ENCODE measurements at places on chromosomes 12 and 14.
A peak's percentile ranks its signal among the peaks of the same experiment; 100 is the strongest.

- no peak overlapping the region for H3K4me3 ChIP-seq
- H3K4me1 ChIP-seq: no peaks in the 10 kb centered on the region
- no peak for DNase-seq
- no peaks in the 10 kb centered on the region for H3K27me3 ChIP-seq
- peaks cover 8% of the 10 kb centered on the region for H3K36me3 ChIP-seq
These were observed 138.3 kb downstream of the KSR2 start for GRCh38 chr12:117830471-117830870.

DNA sequence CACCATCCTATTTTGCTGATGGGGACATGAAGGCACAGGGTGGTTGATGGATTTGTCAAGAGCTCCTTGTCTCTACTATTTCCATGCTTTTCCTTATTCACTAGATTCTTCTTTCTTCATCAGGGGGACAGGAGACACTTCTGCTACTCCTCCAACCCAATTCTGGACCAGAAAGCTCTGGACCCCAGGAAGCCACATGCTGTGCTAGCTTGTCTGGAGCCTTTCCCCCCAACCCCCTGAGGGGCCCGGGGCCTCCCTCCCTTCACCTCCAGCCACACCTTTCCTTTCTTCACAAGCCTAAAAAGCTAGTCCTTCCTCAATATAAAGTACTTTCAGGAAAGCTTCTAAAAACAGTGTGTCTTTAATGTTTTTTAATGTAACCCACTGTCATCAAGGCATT is 75.1 kb upstream of the CAPRIN2 start:
- DNase-seq: no peak
- peaks cover 12% of the 10 kb centered on the region for H3K27me3 ChIP-seq
- H3K36me3 ChIP-seq: no peaks in the 10 kb centered on the region
- H3K27ac ChIP-seq: no peak overlapping the region
- no peaks in the 10 kb centered on the region for H3K4me1 ChIP-seq

DNA sequence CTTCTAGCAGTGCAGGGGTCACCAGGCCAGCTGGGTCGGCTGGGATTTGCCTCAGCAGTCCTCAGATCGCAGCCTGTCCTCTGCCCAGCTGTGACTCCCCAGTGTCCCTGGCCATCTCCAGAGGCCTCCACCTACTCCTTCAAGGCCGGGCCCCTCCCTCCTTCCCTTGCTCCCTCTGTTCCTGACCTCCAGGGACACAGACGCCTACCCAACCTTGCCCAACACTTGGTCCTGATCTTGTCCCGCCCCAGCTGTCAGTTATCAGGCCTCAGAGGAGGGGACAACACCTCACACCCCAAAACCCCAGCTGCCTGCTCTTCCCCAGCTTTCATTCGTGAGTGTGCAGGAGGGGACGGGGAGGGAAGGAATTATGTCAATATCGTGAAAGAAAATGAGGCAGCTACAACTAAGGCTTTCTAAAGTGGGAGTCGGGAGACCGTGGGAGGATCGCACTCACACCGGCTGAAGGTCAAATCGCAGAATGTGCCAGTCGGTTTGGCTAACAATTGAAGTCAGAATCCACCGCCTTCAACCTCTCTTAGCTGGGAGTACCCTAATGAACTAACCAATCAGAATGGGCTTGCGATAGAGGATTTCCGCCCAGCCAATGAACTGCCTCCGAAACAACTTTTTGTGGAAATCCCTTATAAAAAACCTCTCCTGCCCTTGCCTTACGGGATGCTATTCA is 9.4 kb upstream of the PLBD2 start:
- no peak for DNase-seq
- H3K27ac ChIP-seq: no peak overlapping the region
- H3K4me1 ChIP-seq: peaks cover 6% of the 10 kb centered on the region

DNA sequence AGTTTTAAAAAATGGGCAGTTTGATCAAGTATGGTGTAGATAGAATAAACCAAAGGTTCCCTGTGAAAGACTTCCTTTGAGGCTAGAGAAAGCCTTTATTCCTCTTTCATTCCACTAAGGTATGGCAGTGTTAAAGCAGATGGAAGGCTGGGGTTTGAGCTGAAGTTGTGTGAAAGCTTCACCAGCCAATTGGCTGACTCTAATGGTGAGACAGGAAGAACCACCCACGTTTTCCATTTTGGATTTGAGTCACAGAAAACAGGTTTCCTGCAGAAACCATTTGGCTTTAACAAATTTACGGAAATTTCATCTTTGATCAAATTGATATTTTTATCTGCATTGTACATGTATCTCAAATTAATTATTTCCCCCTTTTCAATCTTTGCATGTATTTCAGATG is 455.0 kb downstream of the PCNX1 start:
- DNase-seq: no peak
- peaks cover 18% of the 10 kb centered on the region for H3K36me3 ChIP-seq
- no peak overlapping the region for H3K4me3 ChIP-seq
- H3K27me3 ChIP-seq: no peaks in the 10 kb centered on the region

DNA sequence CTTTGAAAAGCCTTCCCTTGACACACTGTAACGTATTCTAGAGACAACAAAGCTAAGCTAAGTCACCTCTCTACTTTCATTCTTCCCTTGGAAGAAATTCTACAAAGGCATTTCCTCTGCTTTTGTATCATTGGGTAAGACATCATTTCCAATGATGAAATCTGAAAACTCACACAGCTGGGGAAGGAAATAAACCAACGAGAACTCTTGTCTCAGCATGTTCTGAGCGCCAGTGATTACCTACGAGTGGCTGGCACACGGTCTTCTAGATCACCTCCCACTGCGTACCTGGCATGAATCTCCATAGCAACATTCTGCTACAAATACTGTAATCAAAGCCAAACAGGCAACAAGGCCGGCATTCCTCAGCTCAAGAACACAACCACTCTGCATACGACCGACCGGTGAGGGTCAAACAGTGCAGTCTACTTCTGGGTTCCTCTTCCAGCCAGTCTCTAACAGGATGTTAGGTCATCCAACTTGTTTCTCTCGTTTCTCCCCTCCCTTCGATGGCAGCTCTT is 7.6 kb downstream of the VPS37B start:
- H3K4me3 ChIP-seq: peak overlapping the region; percentile 87
- H3K27ac ChIP-seq: peak overlapping the region; percentile 92
- peaks cover 85% of the 10 kb centered on the region for H3K4me1 ChIP-seq
- H3K36me3 ChIP-seq: peaks cover 2% of the 10 kb centered on the region

GRCh38 chr12:127223731-127224130 is 1043.2 kb upstream of the TMEM132C start:
- H3K4me3 ChIP-seq: no peak overlapping the region
- no peaks in the 10 kb centered on the region for H3K36me3 ChIP-seq
- no peak overlapping the region for H3K27ac ChIP-seq
- H3K4me1 ChIP-seq: no peaks in the 10 kb centered on the region
- DNase-seq: no peak

Measured in naive thymus-derived CD8-positive, alpha-beta T cell (primary cell).